Hematopoietic multipotent progenitor cell (in vitro differentiated cells): ENCODE measurements at places on chromosomes 11 and 22. TPM values are rescaled to one million over a fixed set of nuclear protein-coding genes. Genes with fewer than 3 reads are reported as not detected.

DNA sequence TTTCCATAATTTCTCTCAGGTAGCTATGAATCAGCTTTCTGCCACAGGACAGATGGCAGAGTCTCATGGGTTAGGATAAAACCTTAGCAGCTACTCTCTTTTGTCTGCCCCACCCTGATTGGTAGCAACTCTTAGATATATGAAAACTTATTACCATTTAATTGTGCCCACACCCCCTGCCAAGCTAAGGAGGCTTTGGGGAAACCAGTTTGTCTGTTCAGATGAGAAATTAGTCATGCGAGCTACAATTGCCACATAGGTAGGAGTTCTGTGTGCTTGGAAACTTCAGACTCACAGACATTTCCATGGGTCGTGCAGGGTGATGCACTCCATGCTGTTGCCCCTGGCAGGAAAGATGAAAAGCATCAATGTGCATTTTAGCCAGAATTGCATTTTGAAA lies 39.9 kb downstream of the CD44 start:
- DNase-seq, result no peak

DNA sequence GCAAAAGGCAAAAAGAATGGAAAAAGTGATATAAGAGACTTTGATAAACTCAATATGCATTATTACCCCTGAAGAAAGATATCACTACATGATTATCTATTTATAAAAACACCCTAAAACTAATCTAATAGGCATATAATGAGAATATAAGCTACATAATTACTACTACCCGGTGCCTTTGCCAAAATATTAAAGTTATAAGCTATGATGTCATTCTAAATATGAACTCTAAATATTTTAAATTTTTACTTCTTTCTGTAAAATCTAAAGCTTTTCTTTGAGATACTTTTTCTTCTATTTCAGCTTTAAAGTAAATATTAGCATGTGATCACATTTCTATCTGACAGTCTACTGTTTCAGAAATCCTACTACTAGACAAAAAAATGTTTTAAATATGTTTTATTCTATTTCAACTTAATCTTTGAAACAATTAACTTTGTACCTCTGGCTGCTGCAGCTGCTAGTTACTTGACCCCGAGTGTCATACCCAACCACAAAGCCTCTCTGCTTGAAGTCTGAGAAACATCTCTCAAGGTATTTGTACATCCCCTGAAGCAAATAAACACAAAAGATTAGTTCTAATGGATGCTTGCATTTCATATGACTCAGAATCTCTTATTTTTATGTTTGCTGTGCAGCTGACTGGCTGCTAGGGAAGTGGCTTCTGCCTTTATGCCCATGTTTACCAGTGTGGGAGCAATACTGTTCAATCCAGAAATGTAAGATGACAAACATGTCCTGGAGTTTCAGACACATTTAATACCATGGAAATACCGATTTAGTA lies 26.8 kb downstream of the PGM2L1 start:
- no peak for DNase-seq

DNA sequence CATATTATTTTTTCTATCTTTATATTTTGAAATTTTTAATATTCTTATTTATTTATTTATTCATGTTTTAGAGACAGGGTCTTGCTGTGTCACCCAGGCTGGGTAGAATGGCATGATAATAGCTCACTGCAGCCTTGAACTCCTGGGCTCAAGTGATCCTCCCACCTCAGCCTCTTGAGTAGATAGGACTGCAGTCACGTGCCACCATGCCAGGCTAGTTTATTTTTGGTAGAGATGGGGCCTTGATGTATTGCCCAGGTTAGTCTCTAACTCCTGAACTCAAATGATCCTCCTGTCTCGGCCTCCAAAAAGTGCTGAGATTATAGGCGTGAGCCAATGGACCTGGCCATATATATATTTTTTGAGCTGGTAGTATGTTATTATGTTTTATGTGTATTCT lies 2.4 kb upstream of the SPDYC start:
- no peak for DNase-seq

DNA sequence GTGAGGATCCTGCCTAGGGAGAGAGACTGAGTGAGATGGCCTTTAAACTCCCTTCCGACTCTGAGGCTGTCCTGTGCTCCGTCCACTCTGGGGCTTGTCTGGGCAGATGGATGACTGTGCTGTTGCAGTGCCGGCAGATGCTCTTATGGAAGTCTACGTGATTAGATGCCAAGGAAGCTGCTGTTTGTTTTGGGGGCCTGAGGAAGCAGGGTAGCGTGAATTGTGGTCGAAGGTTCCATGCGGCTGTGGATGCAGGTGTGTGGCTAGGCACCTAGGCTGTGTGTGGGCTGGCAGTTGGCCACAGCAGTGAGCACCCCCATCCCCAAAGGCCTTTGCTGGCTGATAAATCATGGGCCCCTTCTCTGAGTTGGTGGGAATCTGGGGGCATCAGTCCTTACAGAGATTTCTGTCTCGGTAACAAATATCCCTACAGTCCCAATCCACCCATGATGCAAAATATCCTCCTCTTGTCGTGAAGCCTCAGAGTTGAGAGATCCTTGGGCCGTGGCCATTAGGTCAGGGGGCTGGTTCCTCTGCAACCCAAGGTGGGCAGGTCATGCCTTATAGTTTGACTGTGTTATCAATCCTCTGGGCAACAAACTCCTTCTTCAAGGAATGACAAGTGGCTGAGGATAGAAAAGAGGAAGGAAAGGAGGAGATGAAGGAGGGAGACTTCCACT lies 31.2 kb downstream of the AMPD3 start:
- no peak for DNase-seq

- DNase-seq, result no peak
Observed at GRCh38 chr22:30332994-30333706, 6.4 kb upstream of the TBC1D10A start.

DNA sequence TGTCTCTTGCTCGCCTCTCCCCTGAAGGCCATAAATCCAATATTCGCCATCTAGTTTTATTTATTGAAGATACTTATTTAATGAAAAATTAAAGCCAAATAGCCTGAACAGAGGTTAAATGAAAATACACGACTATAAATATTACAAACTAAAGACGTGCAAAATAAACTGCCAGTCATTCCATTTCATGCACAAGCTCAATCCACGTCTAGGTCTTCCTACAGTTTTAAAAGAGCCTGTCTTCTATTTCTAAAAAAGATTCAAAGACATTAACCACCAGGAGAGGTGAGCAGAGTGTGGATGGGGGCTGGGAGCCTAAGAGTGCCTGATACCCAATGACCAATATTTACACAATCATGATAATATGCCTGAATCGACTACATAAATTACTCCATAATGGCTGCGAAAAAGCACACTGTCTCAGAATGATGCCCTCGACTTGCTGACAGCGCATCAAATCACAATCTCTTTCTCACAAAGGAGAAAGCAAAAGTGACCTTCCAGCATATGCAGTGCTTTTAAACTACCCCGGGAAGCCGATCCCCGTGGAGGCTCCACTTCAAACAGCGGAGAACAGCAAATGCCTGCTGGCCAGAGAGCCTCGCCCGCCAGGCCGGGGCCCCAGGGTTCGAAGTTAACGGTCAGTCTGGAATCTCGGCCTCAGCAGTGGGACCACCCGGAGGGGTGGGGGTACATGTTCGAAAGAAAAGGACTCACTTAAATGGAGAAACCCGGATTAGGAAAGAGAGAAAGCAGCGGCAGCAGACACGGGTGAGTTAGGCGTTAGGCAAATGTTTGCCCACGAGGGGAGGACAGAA lies 1.7 kb downstream of the FCHSD2 start:
- no peak for DNase-seq

DNA sequence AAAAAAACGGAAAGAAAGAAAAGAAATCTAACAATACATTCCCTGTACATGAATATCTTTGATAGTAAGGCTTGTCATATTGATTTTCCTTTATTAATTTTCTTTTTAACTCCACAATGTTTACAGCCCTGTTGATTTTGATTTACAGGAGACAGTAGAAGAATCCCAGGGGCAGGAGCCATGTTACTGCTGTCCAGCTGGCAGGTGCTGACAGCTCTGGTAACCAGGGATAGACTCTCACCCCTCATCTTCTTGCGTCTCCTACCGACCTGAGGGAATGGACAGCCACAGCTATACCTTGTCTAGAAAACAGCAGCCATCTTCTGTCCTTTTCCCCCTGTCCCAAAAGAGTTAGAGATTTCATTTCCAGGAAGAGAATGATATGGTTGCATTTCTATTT lies 37.4 kb downstream of the PRDM10 start:
- DNase-seq, result no peak

DNA sequence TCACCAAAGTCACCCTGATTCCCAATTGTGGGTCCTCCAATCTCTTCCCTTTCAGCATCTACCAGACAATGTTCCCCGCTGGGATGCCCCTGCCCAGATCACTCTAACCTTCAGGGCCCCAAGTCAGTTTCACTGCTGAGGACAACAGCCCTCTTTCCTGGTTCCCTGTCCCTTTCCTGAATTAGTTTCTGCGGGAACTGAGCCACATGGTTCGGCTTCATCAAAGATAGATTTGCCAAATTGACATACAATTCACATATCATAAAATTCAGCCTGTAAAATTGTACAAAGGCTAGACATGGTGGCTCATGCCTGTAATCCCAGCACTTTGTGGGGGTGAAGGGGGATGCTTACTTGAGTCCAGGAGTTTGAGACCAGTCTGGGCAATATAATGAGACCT lies 10.1 kb downstream of the PRDX5 start:
- no peak for DNase-seq

- DNase-seq, result no peak
Observed at GRCh38 chr11:2522631-2523255, 77.9 kb downstream of the KCNQ1 start.

DNA sequence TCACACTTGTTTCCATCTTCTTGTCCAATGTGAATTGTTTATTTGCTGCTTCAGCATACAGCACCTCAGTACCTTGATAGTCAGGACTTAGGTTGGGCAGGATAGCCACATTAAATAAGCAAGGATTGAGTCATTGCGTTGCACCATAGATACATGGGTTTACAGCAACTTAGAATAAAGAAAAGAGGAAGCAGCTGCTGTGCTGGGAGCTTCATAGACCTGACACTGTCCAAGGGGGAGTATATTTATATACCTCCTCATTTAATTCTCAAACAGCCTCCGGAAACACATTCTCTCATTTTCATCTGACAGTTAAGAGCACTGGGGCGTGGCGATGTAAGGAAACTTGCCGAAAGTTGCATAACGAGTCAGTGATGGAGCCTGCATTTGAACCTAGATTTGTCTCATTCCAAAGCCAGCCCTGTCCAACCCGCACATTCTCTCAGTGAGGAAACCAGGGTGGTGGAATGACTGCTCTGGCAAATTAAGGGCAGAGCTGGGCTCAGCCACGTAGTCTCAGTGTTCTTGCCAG lies 42.2 kb downstream of the UBASH3B start:
- peak; percentile 97 for DNase-seq

DNA sequence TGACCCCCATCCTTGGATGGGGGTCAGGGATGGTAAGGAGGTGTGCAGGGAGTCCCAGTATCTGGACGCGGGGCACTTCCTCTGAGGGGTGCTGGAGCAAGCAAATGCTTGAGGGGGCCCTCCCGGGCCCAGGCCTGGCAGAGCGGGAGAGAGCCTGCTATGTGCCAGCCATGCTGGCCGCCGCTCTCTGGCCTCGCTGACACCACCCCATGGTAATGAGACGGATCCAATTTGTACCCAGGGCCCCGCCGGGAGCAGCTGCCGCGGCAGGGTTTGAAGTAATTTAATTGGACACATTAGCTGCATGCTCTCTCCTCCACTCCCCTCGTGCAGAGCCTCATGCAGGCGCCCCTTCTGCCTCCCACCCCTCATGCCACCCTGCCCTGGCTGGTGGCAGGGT lies 6.3 kb downstream of the SYT7 start:
- DNase-seq, result no peak

DNA sequence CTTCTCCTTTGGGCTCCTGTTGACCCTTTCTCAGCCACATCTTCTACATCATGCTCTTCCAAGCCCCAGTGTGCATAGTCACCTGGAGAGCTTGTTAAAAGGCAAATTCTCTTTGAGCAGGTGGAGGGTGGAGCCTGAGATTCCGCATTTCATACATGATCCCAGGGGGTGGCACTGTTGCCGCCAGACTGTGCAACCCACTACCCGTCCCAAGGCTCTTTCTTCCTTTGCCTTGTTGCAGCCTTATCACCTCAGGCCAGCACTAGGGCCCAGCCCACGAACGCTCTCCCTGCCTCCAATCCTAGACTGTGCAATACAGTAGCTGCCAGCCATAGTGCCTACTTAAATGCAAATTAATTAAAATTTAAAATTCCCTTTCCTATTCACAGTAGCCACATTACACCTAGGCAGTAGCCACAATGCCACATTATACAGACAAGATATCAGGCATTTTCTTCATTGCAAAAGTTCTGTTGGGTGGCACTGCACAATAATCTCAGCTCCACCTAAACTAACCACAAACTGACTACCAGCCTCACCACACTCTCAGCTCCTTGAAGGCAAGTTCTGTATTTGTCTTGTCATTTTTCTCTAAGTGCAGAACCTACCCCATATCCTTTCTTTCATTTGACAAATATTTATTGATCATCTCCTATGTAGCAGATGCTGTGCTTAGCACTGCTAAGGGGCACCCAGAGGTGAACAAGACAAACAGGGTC lies 4.6 kb upstream of the KCNJ5 start:
- DNase-seq, result peak; percentile 72

- peak; percentile 94 for DNase-seq
Observed at GRCh38 chr11:72100462-72100861, 2.6 kb downstream of the LAMTOR1 start.

Gene MISFA
- total RNA-seq, result not detected

Gene LRRC74B
- under 0.01 TPM for total RNA-seq

Gene PPP1R14B
- 77.0 TPM for total RNA-seq

Gene NPTXR
- 0.27 TPM for total RNA-seq

Gene PATE2
- total RNA-seq, result not detected

Gene RPLP2
- 2,675 TPM for total RNA-seq

Gene RTCB
- 77.0 TPM for total RNA-seq
